Left forelimb (tissue), 1 donor: ENCODE measurements at places on chromosomes 5 and 9.

DNA sequence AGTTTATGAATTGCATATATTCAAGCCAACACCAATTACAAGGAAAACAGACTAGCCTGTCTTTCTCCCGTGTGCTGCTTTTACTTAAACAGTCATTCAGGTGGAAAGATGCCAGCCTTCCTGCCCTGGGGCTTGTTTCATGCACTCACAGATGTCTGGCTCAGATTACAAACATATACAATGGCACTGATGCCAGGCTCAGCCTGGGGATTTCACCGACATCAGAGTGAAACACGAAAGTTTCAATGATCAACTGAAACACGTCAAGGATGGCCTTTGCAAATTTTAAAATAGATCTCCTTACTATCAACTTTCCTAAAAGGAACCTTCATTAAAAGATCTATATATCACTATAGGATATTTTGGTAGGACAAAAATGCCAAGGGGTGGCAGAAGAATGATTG lies 1576.5 kb downstream of the EFNA5 start:
- no peak for DNase-seq

GRCh38 chr5:5316334-5316733 lies 106.1 kb upstream of the ICE1 start:
- no peak for DNase-seq

GRCh38 chr9:71729816-71730526 lies 38.3 kb downstream of the CEMIP2 start:
- DNase-seq = no peak

GRCh38 chr5:153439130-153439529 lies 51.3 kb upstream of the GRIA1 start:
- DNase-seq = no peak

GRCh38 chr9:94864862-94865509 lies 138.5 kb downstream of the AOPEP start:
- DNase-seq = no peak

DNA sequence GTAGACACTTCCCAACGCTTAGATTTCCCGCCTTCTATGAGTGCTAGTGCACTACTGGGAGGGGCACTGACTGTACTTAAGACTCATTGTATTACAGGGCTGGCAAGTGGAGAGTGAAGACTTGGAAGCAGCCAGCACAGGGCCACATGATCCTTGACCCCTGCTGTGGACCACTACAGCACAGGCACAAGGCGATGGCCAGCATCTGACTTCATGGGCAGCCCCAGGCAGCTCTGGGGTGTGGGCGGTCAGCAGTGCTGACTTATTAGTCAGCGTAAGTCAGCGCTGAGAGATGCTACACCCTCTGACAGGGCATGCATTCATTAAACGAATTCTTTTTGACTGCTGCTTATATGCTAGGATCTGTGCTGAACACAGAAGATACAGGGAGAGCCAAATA lies 9.3 kb downstream of the SLC46A2 start:
- no peak for DNase-seq

GRCh38 chr5:28468166-28468565 lies 1429.8 kb upstream of the CDH9 start:
- DNase-seq = no peak

DNA sequence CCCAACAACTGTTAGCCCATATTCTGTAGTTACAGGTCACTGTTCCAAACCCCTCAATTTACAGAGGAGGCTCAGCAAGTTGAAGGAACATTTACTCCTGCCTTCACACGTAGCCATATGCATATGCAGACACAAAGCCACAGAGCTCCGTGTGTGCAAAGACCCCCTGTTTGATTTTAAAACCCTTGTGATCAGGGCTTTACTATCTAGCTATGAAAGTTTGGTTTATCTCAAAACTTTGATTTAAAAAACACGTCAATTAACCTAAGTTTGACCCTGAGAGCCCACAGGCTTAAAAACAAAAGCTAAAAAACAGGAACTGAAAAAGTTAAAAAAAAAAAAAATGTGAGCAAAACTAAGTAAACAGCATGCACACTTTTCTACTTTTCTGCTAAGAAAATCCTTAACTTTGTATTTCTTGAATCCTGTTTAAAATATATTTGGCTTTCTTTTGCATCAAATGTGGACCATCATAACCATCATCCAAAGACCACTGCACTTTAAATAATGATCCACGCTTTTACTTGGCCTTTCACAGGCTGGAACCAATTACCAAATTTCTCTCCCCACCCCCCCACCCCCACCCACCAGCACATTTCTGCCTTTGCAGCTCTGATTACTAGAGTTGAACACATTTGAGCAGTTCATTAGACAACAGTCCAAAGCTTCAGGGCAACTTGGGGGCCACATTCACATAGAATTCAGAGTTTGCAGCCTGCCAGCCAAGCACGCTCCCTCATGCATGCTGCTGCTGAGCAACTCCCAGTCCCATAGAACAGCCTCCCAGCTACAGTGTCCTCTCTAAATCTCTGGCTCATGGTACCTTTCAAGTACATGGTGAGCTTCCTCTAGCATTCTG lies 128.8 kb upstream of the MAP3K1 start:
- DNase-seq = no peak

- no peak for DNase-seq
These were observed 79.1 kb downstream of the TRIO start for GRCh38 chr5:14222206-14222605.

DNA sequence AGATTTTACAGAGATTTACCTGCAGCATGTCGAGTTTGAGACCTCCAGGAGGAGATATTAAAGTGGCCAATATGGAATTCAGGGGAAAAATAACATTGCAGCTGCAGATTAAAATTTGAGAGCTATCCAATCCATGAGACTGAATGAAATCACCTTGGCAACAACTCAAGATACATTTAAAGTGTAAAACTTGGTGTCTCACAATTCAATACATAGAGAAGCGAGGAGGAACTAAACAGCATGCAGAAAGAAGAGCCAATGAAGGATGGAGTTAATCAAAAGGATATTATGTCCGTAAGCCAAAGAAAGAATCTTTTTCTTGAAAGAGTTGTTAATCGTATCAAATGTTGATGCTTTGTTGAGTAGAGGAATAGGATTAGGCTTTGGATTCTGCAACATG lies 455.1 kb downstream of the CDH18 start:
- DNase-seq = no peak

DNA sequence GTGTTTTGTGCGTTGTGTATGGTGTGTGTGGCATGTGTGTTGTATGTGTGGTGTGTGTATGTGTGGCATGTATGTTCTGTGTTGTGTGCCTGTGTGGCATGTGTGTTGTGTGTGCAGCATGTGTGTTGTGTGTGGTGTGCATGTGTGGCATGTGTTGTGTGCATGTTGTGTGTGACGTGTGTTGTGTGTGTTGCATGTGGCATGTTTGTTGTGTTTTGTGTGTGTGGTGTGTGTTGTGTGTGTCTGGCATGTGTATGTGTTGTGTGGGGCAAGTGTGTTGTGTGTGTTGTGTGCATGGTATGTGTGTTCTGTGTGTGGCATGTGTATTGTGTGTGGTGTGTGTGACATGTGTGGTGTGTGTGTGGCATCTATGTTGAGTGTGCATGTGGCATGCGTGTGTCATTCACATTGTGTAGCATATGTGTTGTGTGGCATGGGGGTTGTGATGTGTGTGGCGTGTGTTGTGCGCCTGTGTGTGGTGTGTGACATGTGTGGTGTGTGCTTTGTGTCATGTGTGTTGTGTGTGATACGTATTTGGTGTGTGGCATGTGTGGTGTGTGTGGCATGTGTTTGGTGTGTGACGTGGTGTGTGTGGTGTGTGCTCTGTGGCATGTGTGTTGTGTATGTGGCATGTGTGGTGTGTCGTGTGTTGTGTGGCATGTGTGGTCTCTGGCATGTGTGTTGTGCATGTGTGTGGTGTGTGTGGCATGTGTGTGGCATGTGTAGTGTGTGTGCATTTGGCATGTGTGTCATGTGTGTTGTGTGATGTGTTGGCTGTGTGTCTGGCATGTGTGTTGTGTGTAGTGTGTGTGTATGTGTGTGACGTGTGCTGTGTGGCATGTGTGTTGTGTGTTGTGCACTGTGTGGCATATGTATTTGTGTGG lies 46.6 kb upstream of the IRX4 start:
- DNase-seq = no peak

GRCh38 chr5:95526871-95527270 lies 27.9 kb downstream of the SKIC3 start:
- DNase-seq = no peak

DNA sequence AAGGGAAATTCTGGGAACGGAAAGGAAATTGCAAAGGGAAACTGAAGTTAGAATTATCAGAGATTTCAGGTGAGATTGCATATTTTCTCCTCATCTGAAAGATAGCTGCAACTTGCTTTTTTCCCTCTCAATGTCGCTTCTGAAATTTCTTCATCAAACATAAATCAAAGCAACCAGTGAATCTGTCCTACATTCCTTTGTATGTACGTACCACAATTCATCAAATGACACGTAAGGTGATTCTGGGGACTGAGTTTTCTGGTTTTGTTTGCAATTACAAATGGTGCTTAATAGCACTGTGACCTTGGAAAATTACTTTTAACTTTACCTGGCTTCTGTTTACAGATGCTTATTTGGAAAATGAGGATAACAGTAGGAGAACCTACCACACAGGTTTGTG lies 21.9 kb upstream of the CNOT6 start:
- no peak for DNase-seq

DNA sequence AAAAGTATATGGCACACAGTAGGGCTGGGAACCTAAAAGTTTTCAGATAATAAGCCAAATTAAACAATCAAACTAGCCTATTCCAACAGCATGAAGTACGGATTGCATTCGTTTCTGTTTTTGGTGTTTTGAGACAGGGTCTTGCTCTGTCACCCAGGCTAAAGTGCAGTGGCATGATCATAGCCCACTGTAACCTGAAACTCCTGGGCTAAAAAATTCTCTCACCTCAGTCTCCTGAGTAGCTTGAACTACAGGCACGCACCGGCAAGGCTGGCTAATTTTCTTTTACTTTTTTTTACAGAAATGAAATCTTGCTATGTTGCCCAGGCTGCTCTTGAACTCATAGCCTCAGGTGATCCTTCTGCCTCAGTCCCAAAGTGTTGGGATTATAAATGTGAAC lies 5.2 kb downstream of the RFX3 start:
- no peak for DNase-seq

- no peak for DNase-seq
These were observed 10.4 kb downstream of the ANGPTL2 start for GRCh38 chr9:127112056-127112455.

DNA sequence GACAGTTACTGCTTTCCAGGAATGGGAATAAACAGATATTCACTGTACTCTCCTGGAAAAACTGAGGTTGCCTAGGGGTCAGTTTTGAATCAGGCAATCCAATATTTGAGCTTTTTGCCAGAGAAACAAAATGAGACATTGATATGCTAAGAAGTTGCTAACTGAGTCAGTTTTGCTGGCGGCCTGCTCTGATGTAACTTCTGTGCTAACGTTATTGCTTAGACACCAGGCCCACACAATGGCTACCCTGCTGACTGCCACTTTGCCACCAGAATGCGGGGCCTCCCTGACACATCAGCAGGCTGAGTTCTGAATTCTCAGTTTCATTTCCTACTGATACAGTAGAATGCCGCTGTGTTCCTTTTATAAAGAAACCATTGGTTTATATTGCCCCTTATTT lies 18.2 kb upstream of the ZNF618 start:
- no peak for DNase-seq

- DNase-seq = no peak
These were observed 273.2 kb downstream of the SAXO1 start for GRCh38 chr9:18759827-18760226.

- DNase-seq = no peak
These were observed 39.0 kb upstream of the NSMF start for GRCh38 chr9:137497921-137498719.

DNA sequence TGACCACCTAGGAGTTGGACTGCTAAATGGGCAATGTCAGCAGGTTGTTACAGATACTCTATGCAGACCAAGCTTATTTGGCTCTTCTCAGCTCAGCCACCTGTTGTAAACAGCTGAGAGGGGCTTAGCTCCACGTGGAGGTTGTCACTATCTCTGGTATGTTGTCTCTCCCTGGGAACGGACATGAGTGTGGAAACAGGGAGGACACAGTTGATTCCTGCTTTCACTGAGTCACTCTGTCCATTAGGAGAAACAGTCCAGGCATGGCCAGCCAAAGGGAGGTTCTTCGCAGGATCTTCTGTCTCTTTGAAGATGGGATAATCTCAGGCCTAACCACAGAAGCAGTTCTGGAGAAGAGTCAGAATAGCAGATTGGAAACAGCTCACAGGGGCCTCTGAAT lies 121.2 kb downstream of the PALM2AKAP2 start:
- DNase-seq = no peak

- DNase-seq = no peak
These were observed 55.7 kb upstream of the EQTN start for GRCh38 chr9:27352457-27353165.

DNA sequence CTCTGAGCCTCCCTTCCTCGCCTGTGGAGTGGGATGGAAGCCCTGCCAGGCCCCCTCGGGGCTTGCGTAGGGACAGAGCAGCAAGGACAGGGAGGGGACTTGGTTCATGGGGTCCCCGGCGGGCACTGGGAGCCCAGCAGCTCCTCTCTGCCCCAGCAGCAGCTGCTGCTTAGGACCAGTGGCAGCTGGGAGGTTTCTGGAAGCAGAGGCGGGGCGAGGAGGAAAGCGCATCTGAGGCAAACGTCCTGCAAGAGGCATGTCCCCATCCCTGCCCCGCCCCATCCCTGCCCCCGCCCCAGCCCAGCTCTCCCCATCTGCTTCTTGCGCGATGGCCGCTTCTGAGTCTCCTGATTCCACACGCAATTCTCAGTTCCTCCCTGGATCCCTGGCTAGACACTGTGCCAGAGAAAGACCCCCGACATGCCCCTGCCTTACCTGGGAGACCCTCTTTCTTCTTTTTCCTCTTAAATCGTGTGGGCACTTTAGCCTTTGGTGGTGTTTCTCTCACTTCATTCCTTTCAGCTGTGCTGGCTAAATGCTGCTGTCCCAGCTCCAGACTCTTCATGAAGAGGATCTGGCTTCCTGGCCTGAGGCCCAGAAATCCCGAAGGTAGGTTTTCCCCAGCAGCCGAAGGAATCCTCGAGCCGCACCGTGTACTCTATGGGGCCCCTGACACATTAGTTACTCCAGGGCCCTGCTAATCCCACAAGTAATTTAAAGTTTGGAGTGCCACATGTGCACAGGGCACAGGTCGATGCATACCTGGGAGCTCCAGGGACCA lies 4.4 kb upstream of the OR2S2 start:
- DNase-seq = no peak

GRCh38 chr9:135949501-135950134 lies 11.6 kb downstream of the UBAC1 start:
- no peak for DNase-seq

- DNase-seq = no peak
These were observed 200.1 kb downstream of the PAX5 start for GRCh38 chr9:36833954-36834353.

DNA sequence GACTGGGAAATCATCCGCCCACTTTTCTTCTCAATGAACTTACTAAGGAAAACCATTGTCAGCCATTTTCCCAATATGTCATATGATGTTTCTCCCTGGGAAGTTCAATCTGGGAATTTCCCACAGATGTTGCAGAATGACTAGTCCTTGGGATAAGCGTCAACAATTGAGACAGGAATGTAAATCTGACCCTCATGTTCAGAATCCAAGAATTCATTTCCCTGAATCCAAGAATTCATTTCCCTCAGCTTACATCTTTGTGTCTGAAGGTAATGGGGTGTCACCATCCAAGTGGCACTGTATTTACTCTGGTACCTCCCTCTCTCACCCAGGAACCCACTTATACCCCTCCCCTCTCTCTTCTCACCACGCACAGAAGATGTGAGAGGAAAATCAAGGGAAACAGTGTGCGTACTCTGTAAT lies 7.4 kb downstream of the KLF9 start:
- no peak for DNase-seq
